ENCODE measurements at places on chromosomes 13 and 19. TPM values are rescaled to one million over a fixed set of nuclear protein-coding genes. Genes with fewer than 3 reads are reported as not detected.

DNA sequence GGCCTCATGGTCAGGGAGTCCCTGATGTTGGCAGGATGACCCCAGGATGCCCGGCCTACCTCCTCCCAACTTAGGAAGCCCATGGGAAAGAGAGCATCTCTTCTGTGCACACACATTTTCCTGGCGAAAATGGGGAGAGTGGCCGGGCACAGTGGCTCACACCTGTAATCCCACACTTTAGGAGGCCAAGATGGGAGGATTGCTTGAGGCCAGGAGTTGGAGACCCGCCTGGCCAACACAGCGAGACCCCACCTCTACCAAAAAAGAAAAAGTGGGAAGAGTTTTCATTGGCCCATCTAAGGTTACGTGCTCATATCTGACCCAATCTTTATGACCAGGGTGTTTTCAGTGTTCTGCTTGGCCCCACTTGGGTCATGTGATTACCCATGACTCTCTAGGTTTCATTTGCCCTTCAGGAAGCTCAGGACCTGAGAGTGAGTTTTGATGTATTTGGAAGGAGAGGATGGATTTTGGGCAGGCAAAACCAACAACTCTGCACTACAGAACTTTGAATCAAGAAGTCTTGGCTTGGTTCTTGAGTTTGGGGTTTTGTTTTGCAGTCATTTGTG, 33.6 kb upstream of the SHKBP1 start:
- no peak for DNase-seq

DNA sequence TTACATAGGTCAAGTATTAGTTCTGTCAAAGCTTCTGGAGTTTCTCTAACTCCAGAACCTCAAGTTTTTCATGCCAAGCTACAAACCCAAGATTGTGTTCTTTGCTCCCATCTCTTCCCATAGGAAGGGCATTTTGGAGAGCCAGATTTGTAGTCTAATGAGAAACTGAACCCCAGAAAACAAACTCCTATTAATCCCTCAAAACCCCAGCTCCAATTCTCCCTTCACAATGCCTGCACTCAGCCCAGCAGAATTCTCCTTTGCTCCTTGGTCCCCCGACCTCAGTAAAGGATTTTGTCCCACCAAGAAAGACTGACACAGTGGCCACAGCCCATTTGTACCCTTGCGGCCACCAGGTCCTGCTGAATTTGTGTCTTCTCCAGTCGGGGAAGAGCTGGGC, 8.4 kb downstream of the USHBP1 start:
- no peak for DNase-seq

DNA sequence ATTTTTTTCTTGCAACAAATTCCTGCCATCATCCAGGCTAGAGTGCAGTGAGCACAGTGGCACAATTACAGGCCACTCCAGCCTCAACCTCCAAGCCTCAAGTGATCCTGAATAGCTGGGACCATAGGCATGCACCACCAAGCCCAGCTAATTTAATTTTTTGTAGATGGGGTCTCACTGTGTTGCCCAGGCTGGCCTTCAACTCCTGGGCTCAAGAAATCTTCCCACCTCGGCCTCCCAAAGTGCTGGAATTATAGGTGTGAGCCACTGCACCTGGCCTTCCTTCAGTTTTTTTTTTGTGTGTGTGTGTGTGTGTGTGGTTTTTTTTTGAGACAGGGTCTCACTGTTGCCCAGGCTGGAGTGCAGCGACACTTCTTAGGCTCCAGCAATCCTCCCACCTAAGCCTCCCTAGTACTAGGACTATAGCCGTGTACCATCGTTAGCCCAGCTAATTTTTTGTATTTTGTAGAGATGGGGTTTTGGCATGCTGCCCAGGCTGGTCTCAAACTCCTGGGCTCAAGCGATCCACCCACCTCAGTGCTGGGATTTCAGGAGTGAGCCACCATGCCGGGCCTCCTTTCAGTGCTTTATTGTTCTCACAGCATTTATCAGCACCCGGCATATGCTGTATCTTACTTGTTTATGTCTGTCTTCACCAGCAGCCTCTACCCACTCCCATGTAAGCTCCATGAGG, 5.9 kb upstream of the SRRM5 start:
- no peak for DNase-seq

DNA sequence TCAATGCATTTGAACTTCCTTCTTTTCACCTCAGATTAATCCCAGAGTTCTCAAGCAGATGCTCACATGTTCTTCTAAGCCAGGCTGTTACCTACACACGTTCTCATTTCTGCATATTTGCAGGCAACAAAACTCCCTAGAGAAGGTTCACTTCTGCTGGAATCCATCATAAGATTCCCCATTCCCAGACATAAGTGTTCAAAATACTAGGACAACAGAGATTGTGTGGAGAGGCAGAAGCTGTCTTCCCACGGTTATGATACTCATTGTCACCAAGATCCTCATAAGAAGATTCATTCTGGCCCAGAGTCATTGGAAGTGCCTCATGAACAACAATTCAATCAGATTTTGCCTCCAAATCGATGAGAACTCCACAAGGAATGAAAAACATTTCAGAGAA, 931.6 kb upstream of the MIR17HG start:
- DNase-seq, result no peak

- DNase-seq, result no peak
Measured at GRCh38 chr13:74986609-74987008, 495.4 kb downstream of the TBC1D4 start.

Gene DNAJB1
- 65.3 TPM for total RNA-seq

- no peak for DNase-seq
Measured at GRCh38 chr19:54352041-54352440, 12.7 kb downstream of the LAIR1 start.

Gene KASH5
- not detected for total RNA-seq

Gene URAD
- not detected for total RNA-seq

Gene ZFR2
- total RNA-seq, result 0.67 TPM

DNA sequence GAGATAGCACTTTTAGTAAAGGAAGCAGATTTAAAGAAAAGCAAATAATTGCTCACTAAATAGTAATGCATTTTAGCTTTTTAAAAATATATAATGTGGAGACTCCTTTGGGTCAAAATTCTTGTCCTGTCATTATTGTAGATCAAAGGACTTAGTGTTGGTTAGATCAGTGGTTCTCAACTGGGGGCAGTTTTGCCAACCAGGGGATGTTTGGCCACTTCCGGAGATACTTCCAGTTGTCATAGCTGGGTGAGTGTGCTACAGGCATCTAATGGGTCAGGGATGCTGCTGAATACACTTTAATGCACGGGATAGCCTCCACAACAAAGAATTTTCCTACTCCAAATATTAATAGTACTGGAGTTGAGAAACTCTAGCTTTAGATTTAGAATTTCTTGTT, 126.8 kb downstream of the LMO7 start:
- DNase-seq, result no peak

- DNase-seq, result no peak
Measured at GRCh38 chr19:5032101-5032967, 63.4 kb downstream of the KDM4B start.

GRCh38 chr13:42883771-42884467, 102.5 kb downstream of the FAM216B start:
- no peak for DNase-seq

Gene ADGRE3
- 0.45 TPM for total RNA-seq

GRCh38 chr19:6219147-6219525, 60.6 kb downstream of the MLLT1 start:
- no peak for DNase-seq

GRCh38 chr13:80082396-80083080, 258.4 kb downstream of the SPRY2 start:
- DNase-seq, result no peak

DNA sequence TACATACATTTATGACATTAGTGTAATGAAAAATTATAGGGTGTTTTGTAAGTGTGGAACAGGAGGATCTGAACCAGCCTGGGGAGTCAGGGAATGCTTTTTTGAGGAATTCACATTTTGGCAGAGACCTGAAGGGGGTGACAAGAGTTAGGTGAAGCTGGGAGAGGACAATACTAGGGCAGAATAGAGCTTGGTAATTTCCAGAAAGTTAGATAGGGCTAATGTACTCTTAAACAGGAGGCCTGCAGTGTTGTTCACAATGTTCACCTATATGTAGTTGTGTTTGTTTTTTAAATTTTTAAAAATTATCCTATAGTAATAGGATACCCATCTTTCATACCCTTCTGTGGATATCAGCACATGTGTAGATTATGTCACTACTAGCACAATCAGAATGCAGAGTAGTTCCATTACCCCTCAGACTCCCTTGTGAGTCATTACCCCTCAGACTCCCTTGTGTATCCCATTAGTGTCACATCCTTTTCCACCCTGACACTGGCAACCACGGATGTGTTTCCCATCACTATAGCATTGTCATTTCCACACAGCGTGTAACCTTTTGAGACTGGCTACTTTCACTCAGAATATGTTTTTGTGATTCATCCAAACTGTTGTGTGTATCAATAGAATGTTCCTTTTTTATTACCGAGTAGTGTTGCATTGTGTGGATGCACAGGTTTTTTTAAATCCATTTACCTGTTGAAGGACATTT, 43.1 kb downstream of the PCCA start:
- DNase-seq, result no peak

GRCh38 chr19:6414793-6415590, 9.6 kb downstream of the KHSRP start:
- no peak for DNase-seq

GRCh38 chr13:98325724-98326123, 148.7 kb upstream of the RNF113B start:
- DNase-seq, result no peak

DNA sequence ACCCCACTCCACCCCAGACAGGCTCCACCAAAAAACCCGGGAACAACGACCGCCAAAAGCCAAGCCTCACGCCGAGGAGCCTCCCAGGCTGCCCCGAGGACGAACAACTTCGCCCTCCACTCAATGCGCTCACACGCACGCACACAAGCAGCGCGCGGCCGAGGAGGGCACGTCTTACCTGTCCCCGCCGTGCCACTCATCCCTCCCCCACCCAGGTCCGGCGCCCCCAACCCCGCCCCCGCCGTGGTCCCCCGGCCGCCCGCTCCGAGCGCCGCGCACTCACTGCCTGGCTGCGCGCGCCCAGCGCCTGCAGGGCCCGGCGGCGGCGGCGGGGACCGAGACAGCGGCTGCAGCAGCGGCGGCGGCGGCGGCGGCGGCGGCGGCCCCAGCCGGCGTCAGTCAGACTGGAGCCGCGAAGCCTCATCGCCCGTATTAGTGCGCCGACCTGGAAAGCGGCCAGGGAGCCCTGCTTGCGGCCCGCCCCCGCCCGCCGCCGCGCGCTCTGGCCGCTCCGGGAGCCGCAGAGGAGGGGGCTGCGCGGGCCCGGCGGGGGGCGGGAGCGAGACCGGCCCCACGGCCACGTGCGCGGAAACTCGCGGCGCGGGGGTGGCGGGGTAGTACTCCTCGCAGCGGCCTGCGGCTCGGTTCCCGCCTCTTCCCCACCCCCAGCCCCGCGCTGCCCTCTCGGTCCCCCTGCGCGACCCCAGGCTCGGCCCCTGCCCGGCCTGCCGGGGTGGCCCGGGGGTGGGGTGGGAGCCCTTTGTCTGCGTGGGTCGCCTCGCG, at the start of gene SMAD9:
TSS of gene SMAD9 (minus strand) at position 406 of the 783 bp plus-strand sequence. CDS start 40,549 bp downstream, outside the sequence.
- DNase-seq, result no peak

Gene COL5A3
- total RNA-seq, result not detected

DNA sequence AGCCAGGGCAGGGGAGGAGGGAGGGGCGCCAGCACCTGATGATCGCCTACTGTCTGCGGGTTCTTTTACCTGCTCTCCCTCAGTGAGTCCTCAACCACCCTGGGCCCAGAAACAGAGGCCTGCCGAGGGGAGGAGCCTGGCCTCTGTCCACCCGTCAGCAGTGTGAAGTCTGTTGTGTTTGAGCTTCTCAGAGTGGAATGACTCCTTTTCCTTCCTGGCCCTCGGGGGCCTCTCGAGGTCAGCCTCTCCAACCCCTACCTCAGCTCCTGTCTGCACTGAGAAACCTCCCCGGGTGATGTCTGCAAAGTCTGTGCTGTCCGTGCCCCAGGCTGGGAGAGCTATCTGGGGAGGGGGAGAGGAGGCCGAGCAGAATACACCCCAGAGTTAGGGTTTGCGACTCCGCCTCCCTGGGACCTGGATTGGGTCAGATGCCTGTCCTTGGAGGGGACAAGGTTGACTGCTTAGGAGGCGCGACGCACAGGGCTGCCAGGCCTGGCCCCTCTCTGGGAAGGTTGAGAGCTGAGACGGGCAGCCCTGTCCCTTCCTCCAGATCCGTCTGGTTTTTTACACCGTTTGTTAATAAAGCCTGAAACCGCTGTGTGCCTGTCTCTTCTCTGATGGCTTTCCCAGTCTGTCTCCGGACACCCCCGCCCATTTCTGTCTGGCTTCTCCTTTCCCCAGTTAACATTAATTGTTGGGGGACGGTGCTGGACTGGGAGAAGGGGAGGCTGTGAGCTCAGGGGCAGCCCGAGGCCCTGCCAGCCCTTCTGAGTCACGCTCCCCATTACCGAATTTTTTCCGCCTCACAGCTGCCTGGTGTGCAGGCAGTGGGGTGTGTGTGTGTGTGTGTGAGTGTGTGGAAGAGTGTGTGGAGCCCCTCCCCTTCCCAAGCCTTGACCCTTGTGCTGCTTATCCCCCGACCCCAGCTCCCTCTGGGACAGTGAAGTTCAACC, 989 bp upstream of the SSC5D start:
- DNase-seq, result no peak

Gene ZNF433
- total RNA-seq, result 3.7 TPM

DNA sequence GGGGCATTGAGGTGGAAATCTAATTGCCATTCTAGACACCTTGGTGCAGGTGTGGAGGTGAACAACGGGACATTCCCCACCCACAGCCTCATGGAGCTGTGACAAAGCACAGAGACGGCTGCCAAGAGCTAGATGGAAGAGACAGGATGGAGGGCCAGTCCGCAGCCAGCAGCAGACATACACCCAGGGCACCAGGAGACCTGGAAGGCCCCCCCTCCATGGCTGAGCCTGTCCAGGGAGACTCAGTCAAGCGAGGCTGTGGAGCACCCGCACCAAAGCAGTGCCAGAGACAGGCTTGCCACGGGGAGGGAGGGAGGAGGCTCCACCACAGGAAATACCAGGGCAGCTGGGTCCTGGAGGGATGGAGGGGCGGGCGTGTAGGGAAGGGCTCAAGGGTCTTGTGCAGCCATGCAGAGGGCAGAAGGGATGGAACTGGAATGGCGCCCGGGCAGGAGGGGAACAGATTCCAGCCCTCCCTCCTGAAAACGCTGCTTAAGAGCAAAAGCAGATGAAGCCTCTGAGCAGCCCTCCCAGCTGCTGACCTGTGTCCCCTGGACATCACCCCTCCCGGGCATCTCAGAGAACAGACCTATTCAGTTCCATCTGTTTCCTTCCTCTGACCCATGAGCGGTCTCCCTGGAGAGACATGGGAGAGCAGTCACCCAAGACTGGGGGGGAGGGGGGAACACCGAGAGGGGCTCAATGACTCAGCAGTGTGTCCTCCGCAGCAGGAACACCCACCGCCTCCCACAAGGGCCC, 14.4 kb downstream of the EPS15L1 start:
- no peak for DNase-seq

Gene PABPC3
- not detected for total RNA-seq

Gene CYP2F1
- total RNA-seq, result not detected

Gene SERPINE3
- not detected for total RNA-seq

DNA sequence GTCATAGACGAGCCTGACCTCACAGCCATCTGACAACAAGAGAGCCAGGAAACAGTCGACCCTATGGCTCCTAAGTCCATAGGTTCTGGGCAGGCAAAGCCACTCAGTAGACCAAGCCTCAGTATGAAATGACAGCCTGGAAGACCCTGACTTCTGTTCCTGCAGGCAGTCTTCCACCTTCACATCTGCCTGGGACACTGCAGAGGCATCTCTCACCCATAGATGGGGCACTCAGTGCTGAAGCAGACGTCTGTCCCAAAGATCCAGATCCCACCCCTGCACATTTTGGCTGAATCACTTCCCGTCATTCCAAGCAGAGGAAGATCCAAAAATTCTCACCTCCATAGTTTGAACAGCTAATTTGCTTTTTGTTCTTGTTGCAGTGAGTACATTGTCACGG, 139.3 kb upstream of the ZNF507 start:
- no peak for DNase-seq

Measured in natural killer cell treated with Interleukin-12 subunit alpha and Interleukin-12 subunit beta and Interleukin-15 and Interleukin-18, amount 100 ng/mL, for 72 hours (primary cell).